Vein endothelial cell (primary cell): ENCODE measurements at places on chromosomes 6 and 20. TPM values are rescaled to one million over a fixed set of nuclear protein-coding genes. Genes with fewer than 3 reads are reported as not detected.

PDRG1 gene
- total RNA-seq, result 3.9 and 4.1 TPM in 2 replicates

DPPA5 gene
- not detected in 2 replicates for total RNA-seq

TFEB gene
- total RNA-seq, result 3.3 and 4.2 TPM in 2 replicates

CDH4 gene
- 0.10 and 1.6 TPM in 2 replicates for total RNA-seq

SFTA2 gene
- total RNA-seq, result not detected in 2 replicates

SAMD5 gene
- 1.3 and 8.8 TPM in 2 replicates for total RNA-seq

HSPA1A gene
- total RNA-seq, result 53.3 and 53.9 TPM in 2 replicates

SOX18 gene
- 52.4 and 56.8 TPM in 2 replicates for total RNA-seq

GNAS-AS1 gene
- total RNA-seq, result 0.10 TPM in 1 of 2 replicates, not detected in the other

PIGU gene
- total RNA-seq, result 10.8 and 14.4 TPM in 2 replicates
